ENCODE measurements at places on chromosomes 16 and 17. TPM values are rescaled to one million over a fixed set of nuclear protein-coding genes. Genes with fewer than 3 reads are reported as not detected.

DNA sequence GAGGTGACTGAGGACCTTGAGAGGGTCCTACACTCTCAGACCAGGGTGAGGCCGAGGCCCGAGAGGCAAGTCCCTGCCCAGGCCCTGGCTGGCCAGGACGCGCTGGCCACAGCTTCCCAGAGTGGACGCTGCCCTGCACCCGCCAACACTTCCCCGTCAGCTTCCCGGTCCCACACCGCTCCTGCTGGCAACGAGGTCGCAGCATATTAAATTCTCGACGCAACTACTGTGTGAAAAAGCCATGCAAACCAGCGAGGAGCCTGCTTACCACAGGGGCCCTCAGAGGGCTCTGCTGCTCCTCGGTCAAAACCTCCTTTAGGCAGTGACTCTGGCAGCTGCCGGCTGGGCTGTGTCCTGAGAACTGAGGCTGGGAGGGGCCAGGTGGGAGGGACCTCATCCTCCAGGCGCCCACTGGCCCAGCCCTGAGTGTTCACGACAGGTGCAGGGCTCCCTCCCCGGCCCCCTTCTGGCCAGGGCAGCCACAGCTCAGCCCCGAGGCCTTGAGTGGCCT is 2.1 kb upstream of the TEX19 start:
- H3K27ac ChIP-seq: no peak overlapping the region
- no peaks in the 10 kb centered on the region for H3K4me1 ChIP-seq
- H3K4me3 ChIP-seq: no peak overlapping the region
- H3K27me3 ChIP-seq: peaks cover 7% of the 10 kb centered on the region

The CTRB2 gene
- total RNA-seq: not detected

DNA sequence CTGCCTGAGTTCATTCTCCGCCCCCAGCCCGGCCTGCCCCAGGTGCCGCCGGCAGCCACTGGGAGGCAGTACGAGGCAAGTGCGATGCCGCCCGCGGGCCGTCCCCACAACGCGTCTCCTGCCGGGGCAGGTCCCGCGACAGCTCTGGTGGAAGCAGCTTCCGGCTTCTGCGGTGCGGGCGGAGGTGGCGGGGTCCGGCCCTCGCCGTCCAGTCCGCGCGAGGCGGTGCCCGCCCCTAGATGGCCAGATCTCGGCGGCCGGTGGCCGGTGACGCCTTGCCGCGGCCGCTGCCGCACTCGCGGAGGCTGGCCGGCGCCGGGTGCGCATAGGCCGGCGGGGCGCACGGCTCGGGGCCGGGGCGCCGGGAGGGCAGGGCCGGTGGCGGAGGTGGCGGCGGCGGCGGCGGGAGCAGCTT is 1.8 kb downstream of the GJD3 start:
- H3K4me3 ChIP-seq: peak overlapping the region; percentile 38
- H3K27ac ChIP-seq: no peak overlapping the region
- ATAC-seq: peak; percentile 93

GRCh38 chr16:74893541-74893940 is 91.4 kb downstream of the WDR59 start:
- H3K27ac ChIP-seq: peak overlapping the region; percentile 88
- peaks cover 99% of the 10 kb centered on the region for H3K36me3 ChIP-seq
- ATAC-seq: no peak
- peaks cover 21% of the 10 kb centered on the region for H3K4me1 ChIP-seq
- no peak overlapping the region for H3K4me3 ChIP-seq

The SKAP1 gene
- total RNA-seq: 71.4 TPM

The MRPL12 gene
- total RNA-seq: 108 TPM

GRCh38 chr17:82200743-82201497 is 11.7 kb downstream of the CCDC57 start:
- H3K27ac ChIP-seq: peak overlapping the region; percentile 70
- H3K4me3 ChIP-seq: peak overlapping the region; percentile 45
- no peaks in the 10 kb centered on the region for H3K27me3 ChIP-seq
- H3K36me3 ChIP-seq: peaks cover 22% of the 10 kb centered on the region
- peaks cover 31% of the 10 kb centered on the region for H3K4me1 ChIP-seq

DNA sequence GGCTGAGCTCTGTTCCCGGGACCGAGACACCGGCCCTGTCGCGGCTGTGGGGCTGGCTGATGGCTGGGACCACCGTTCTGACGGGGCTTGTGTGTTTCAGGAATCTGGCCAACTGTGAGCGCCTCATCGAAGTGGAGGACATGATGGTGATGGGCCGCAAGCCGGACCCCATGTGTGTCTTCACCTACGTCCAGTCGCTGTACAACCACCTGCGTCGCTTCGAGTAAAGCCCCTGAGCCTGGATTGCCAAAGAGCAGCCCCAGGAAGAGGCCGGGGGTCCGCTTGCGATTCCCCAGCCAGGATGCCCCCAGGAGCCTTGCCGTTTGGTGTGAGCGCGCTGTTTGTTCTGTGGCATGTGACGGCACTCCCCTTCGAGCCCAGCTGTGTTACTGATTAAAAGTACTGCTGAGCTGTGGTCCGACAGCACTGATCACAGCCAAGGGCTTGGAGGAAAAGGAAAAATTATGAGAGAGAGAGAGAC is 23.0 kb downstream of the SMTNL2 start:
- no peaks in the 10 kb centered on the region for H3K4me1 ChIP-seq
- H3K27me3 ChIP-seq: peaks cover 13% of the 10 kb centered on the region
- H3K4me3 ChIP-seq: no peak overlapping the region
- no peak overlapping the region for H3K27ac ChIP-seq
- no peaks in the 10 kb centered on the region for H3K36me3 ChIP-seq
- ATAC-seq: no peak

DNA sequence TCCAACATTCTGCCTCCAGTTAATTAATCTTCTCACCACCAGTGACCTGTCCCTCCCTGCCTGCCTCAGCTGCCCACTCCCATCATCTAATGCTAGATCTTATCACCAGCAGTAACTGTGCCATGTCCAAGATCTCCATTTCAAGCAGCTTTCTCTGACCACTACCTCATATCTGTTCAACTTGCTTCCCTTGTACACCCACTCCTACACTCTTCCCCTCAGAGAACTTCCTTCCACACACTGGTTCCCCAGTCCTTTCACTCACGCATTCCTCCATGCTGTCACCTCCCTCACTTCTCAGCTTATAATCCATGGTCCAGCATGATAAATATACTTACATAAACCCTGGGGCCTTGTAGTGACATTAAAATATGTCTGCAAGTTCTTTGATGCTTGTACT is 31.8 kb upstream of the DYNLL2 start:
- H3K4me3 ChIP-seq: no peak overlapping the region
- peak overlapping the region; percentile 1 for H3K27ac ChIP-seq
- no peaks in the 10 kb centered on the region for H3K36me3 ChIP-seq
- H3K4me1 ChIP-seq: peaks cover 11% of the 10 kb centered on the region
- H3K27me3 ChIP-seq: peaks cover 6% of the 10 kb centered on the region

DNA sequence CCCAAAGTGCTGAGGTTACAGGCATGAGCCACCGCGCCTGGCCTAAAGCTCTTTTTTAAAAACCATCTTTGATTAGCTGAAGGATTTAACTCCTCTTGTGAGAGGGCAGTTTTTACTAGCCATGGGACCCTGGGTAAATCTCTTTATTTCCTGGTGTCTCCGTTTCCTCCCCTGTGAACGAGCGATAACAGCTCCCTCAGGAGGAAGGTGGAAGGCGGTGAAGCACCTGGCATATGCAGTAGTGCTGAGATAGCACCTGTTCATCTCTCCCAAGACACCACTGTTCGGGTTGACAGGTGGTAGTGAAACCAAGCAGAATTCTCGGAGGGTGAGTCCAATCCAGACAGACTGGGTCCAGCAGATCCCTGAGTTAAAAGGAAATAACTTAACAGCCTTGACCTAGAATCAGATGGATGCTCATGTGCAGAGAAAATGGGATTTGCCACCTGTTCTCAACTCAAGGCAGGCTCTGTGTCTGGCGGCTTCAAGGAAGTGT is 86.2 kb downstream of the CRISPLD2 start:
- H3K27me3 ChIP-seq: no peaks in the 10 kb centered on the region
- no peaks in the 10 kb centered on the region for H3K4me1 ChIP-seq
- no peak for ATAC-seq
- no peak overlapping the region for H3K27ac ChIP-seq
- H3K4me3 ChIP-seq: no peak overlapping the region

DNA sequence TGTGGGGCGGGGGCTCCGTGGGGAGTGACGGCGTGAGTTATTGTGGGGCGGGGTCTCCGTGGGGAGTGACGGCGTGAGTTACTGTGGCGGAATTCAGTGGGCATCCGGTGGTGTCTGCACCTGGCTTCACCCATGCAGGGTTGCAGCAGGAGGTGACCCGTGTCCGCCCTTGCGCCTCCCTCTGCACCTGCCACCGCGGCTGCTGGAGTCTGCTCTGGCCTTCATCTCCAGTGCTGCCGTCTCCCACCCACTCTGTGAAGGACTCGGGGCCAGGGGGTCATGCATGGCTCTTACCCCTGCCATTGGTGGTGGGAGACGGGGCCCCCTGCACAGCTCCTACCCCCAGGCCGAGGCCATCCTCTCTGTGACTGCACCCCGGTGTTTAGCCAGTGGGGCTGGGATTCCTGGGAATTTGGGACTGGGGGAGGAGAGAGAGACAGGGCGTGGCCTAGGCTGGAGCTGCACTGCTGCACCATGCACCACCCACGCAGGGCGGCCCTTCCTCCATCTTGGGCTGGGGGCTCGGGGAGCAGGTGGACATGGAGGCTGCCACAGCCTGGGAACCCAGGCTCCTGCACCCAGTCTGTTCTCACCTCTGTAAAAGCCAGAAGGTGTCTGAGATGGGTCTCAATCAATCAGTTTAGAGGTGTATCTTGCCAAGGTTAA is 1.3 kb upstream of the PABPN1L start:
- H3K36me3 ChIP-seq: no peaks in the 10 kb centered on the region
- peaks cover 9% of the 10 kb centered on the region for H3K27me3 ChIP-seq
- no peak overlapping the region for H3K4me3 ChIP-seq
- no peak for ATAC-seq

The SCARF1 gene
- total RNA-seq: 2.5 TPM

DNA sequence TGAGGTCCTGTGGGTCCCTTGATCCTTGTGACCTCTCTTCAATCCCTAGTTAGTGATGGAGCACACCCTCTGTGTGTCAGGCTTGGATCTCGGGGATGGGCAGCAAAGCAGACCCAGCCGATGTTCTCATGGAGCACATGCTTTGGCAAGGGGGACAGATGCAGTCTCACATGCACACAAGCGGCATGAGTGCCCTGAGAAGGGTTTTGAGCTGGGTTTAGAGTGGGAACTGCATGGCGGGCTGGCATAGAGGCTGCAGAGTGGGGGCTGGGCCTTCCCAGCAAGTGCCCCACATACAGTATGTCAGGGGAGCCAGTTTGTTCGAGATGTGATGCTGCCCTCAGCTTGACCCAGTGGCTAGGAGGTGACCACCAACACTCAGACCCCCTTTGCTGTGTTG is 41.6 kb downstream of the B9D1 start:
- H3K36me3 ChIP-seq: no peaks in the 10 kb centered on the region
- no peak for ATAC-seq
- no peak overlapping the region for H3K4me3 ChIP-seq

The UTS2R gene
- total RNA-seq: not detected
